Naive thymus-derived CD4-positive, alpha-beta T cell (primary cell): ENCODE measurements at places on chromosomes 13 and 19. TPM values are rescaled to one million over a fixed set of nuclear protein-coding genes. Genes with fewer than 3 reads are reported as not detected.

GRCh38 chr19:5881543-5882299 is 11.4 kb upstream of the FUT5 start:
- H3K4me3 ChIP-seq = no peak overlapping the region
- H3K36me3 ChIP-seq = no peaks in the 10 kb centered on the region
- H3K27ac ChIP-seq = no peak overlapping the region
- no peak for DNase-seq

- no peaks in the 10 kb centered on the region for H3K27me3 ChIP-seq
- H3K4me3 ChIP-seq = no peak overlapping the region
- H3K4me1 ChIP-seq = no peaks in the 10 kb centered on the region
- H3K27ac ChIP-seq = no peak overlapping the region
- no peaks in the 10 kb centered on the region for H3K36me3 ChIP-seq
These were observed 207.0 kb downstream of the NALCN start for GRCh38 chr13:101209206-101209893.

- H3K4me1 ChIP-seq = no peaks in the 10 kb centered on the region
- H3K27me3 ChIP-seq = peaks cover 7% of the 10 kb centered on the region
- DNase-seq = no peak
- no peak overlapping the region for H3K4me3 ChIP-seq
- no peaks in the 10 kb centered on the region for H3K36me3 ChIP-seq
These were observed 1.1 kb downstream of the SLC8A2 start for GRCh38 chr19:47470447-47471195.

SOHLH2 gene
- total RNA-seq = not detected

- no peak for DNase-seq
- no peak overlapping the region for H3K27ac ChIP-seq
- H3K4me3 ChIP-seq = no peak overlapping the region
- H3K27me3 ChIP-seq = no peaks in the 10 kb centered on the region
These were observed 404.2 kb downstream of the KLF12 start for GRCh38 chr13:73730014-73730413.

DNA sequence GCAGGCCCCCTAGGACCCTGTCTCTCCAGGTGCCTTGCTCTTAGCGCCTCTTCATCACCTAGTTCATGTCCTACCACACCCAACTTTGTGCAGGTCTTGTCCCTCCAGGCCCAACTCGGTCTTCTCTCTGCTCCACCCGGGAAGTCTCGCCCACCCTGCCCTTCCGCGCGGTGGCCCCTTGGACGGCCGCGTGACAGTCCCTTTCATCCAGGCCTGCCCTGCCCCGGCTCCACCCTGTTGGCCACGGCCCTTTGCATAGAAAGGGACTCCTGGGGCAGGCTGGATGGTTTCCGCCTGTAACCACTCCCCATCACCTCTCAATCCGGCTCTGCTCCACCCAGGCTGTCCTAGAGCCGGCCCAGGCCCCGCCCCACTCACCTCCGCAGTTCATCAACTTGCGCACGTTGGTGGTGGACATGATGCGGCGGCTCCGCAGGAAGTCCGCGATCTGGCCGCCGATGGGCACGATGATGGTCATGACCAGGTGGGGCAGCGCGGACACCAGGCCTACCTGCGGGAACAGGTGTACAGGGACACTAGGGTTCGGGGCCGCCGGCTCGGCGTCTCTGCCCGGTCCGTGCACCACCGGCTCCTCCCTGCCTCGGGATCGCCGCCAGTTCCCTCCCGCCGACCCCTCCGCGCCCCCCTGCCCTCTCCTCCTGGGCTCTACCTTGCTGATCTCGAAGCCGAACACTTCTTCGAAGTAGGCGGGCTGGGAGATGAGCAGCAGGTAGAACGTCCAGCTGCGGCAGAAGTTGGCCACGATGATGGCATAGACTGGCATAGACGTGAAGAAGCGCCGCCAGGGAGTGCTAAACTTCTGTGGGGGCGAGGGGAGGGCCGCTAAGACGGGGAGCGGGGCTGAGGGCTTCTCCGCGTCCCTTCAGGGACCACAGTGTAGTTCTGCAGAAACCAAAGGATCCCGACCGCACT is 7.2 kb downstream of the GFY start:
- no peaks in the 10 kb centered on the region for H3K36me3 ChIP-seq
- no peak for DNase-seq
- H3K4me3 ChIP-seq = no peak overlapping the region
- no peak overlapping the region for H3K27ac ChIP-seq

DNA sequence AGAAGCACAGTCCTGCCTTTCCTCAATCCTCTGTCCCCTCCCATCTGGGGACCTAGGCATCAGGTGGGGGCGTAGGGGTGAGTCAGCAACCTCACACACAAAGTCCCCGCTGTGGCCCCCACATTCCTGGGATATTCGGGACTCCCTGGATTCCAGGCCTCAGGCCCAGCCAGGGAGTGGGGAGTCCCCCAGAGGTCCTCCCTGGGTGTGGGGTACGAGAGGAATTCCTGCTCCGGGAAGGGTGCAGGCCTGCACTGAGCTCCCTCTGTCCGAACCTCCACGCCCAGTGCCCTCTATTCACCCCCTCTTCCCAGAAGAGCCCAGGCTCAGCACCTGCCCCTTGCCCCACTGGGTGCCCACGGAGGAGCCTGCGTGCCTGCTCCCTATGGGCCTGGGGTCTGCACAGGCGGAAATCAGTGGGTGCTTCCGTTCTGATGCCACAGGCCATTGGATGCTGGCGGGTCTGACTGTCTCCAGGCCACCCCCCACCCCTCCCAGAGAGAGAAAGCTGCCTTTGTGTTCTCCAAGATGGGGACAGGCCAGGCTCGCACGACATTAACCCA is 3.4 kb downstream of the CADM4 start:
- peaks cover 8% of the 10 kb centered on the region for H3K27me3 ChIP-seq
- no peak overlapping the region for H3K27ac ChIP-seq
- DNase-seq = no peak
- H3K4me1 ChIP-seq = peaks cover 6% of the 10 kb centered on the region
- no peak overlapping the region for H3K4me3 ChIP-seq
- no peaks in the 10 kb centered on the region for H3K36me3 ChIP-seq

PABPC3 gene
- 0.22 TPM for total RNA-seq

LILRA2 gene
- 50.3 TPM for total RNA-seq

DNA sequence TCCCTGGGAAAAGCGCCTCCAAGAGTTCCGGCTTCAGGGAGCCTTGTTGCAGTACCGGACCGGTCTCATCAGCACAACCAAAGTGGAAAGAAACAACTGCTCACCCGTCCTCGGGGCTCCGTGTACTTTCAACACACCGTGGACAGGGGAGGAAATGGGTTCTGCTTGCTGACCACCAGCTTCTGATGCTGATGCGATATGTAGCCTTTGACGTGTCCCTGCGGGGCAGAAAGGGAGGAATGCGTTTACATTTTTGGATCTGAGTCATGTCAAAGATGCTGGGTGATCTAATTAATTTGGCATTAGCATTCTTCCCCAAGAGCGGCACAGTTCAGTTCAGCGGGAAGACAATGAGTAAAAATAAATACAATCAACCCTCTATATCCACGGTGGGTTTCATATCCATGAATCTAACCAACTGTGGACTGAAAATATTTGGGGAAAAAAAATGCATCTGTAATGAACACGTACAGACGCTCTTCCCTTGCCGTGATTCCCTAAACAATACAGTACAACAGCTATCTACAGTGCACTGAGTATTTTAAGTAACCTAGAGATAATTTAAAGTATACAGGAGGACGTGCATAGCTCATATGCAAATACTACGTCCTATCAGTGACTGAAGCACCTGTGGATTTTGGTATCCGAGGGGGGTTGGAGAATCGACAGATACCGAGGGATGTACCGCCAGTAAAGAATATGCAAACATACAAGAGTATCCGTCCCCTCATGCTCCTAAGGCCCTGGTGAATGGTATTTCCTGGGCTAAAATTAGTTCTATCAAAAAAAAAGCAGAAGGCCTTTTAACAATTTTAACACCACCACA is 19.8 kb downstream of the PROZ start:
- H3K4me3 ChIP-seq = no peak overlapping the region
- peaks cover 7% of the 10 kb centered on the region for H3K4me1 ChIP-seq
- no peak for DNase-seq

MEDAG gene
- not detected for total RNA-seq

GRCh38 chr13:66914155-66914554 is 316.0 kb downstream of the PCDH9 start:
- H3K36me3 ChIP-seq = no peaks in the 10 kb centered on the region
- no peak for DNase-seq
- H3K27me3 ChIP-seq = no peaks in the 10 kb centered on the region
- no peak overlapping the region for H3K27ac ChIP-seq
- H3K4me3 ChIP-seq = no peak overlapping the region

DNA sequence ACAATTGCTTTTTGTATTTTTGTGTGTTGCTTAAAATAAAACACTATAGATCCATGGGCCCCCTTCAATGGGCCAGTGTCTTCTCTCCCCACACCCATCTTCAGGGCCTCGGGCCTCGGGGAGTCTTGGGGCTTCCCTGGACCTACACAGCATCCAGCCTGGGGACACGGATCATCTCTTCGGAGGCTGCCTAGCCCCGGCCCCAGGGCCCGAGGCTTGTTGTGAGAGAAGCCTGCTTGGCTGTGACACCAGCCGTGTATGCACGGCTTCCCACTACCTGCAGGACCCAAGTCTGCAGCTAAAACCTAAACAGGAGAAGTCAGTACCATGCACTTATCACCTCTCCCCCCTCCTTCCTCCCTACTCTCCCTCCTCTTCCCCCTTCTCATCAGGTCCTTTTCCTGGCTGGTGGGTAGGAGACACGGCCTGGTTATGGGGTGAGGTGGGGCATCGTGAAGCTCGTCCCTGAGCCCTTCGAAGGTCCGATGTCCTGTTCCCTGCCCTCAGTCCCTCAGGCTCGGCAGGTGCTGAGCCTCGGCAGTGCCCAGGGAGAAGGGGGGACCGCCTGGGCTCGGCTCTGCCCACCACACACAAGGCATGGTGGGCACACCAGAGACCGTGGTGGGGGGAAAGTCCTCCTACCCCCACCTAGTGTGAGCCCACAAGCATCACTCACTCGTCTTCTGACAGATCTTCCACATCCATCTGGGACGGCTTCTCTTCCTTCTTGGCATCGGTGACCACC is 9.5 kb downstream of the C13orf46 start:
- no peaks in the 10 kb centered on the region for H3K36me3 ChIP-seq
- H3K4me1 ChIP-seq = no peaks in the 10 kb centered on the region
- no peak overlapping the region for H3K4me3 ChIP-seq
- no peak for DNase-seq
- no peaks in the 10 kb centered on the region for H3K27me3 ChIP-seq

GRCh38 chr19:55927991-55928390 is 4.1 kb downstream of the NLRP13 start:
- H3K27me3 ChIP-seq = no peaks in the 10 kb centered on the region
- no peak overlapping the region for H3K27ac ChIP-seq
- no peaks in the 10 kb centered on the region for H3K4me1 ChIP-seq

DNA sequence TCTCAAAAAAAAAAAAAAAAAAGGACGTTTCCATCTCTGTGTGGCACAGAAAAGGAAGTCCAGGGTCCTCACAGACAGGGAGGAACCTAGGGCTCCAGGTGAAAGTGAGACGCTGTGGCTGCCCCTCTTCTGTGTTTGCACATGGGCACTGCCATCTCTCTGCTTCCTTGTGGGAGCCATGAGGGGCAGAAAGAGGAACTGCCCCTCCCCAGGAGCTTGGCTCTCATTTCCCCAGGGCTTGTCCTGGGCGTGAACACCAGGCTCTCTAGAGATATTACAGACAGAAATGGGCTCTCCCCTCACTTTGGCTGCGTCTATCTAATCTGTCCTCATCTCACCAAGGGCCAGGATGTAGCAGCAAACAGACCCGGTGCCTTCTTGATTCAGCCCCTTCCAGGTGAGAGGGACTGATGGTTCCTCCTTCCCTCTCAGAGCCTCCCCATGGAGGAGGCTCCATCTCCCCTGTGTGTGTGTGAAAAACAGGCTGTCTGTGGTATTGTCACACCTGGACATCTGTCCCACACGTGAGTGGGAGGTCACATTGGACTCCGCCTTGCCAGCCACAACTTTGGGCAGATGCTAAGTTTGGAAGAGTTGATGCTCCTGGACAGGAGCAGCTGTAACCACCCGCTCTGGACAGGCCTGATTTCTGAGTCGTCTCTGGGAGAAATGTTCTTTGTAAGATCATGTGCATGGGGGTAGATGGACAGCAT is 840 bp upstream of the LILRA4 start:
- DNase-seq = no peak
- no peaks in the 10 kb centered on the region for H3K4me1 ChIP-seq
- no peak overlapping the region for H3K4me3 ChIP-seq
- no peaks in the 10 kb centered on the region for H3K36me3 ChIP-seq
- no peaks in the 10 kb centered on the region for H3K27me3 ChIP-seq

AMER2 gene
- not detected for total RNA-seq

DNA sequence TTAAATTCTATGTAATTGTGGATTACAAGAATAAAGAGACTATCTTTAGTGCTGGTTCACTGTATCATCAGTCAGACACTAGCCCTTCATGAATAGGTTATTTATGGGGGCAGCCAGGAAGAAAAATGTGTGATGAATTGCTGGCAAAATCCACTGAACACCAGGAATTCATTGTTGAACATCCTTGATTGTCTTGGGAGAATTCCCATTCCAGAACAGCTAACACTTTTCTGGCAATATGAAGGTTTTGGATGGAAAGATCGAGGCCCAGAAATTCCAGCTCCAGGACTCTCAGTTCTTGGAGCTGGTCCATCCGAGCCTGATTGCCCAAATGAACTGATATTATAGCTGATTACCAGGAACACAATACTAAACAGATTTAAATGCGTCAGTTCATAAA is 11.5 kb upstream of the SPART start:
- H3K27ac ChIP-seq = no peak overlapping the region
- DNase-seq = no peak
- H3K4me1 ChIP-seq = no peaks in the 10 kb centered on the region
- H3K4me3 ChIP-seq = no peak overlapping the region
- H3K36me3 ChIP-seq = no peaks in the 10 kb centered on the region

- no peak overlapping the region for H3K4me3 ChIP-seq
- DNase-seq = no peak
- H3K36me3 ChIP-seq = no peaks in the 10 kb centered on the region
- H3K27me3 ChIP-seq = no peaks in the 10 kb centered on the region
These were observed 19.2 kb downstream of the ATP4B start for GRCh38 chr13:113638806-113639205.

ZNF765 gene
- total RNA-seq = 19.5 TPM

DNA sequence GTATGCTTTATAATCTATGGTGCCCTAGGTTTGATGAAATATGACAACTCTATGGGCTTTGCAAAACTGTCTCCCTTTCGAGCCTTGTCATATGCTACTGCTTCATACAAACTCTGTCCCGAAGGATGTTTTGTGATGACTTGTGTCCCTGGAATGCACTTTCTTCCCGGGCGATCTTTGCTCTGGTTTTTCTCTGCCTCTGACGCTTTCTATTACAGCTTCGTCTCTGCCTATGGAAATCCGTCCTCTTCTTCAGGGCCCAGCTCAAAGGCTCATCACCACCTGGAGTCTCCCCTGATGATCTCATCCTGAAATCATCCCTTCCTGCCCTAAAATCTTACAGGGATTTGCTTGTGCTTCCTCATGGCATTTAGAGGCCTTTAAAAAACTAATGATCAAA is 191.5 kb upstream of the KL start:
- H3K27ac ChIP-seq = no peak overlapping the region
- no peak overlapping the region for H3K4me3 ChIP-seq
- H3K27me3 ChIP-seq = no peaks in the 10 kb centered on the region

- H3K27ac ChIP-seq = peak overlapping the region; percentile 63
- peak overlapping the region; percentile 54 for H3K4me3 ChIP-seq
- H3K4me1 ChIP-seq = peaks cover 11% of the 10 kb centered on the region
- no peak for DNase-seq
These were observed 1.2 kb downstream of the MRI1 start for GRCh38 chr19:13765395-13766094.

INAFM1 gene
- total RNA-seq = 16.7 TPM
